B cell (primary cell): ENCODE measurements at places on chromosomes 1 and 21.

GRCh38 chr1:212166244-212166643, 119.0 kb upstream of the PPP2R5A start:
- DNase-seq, result no peak

DNA sequence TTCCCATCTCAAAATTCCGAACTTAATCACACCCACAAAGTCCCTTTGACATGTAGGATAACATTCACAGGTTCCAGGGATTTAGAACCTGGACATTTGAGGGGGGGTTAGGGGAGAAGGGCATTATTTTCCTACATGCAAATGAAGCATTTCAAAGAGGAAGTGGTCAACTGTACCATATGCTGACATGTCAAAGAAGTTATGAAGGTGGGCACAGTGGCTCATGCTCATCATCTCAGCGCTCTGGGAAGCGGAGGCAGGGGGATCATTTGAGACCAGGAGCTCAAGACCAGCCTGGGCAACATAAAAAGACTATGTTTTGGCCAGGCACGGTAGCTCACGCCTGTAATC, 35.7 kb downstream of the PTP4A2 start:
- peak; percentile 47 for DNase-seq

- DNase-seq, result no peak
Observed at GRCh38 chr1:11474826-11475225, 4.1 kb upstream of the DISP3 start.

DNA sequence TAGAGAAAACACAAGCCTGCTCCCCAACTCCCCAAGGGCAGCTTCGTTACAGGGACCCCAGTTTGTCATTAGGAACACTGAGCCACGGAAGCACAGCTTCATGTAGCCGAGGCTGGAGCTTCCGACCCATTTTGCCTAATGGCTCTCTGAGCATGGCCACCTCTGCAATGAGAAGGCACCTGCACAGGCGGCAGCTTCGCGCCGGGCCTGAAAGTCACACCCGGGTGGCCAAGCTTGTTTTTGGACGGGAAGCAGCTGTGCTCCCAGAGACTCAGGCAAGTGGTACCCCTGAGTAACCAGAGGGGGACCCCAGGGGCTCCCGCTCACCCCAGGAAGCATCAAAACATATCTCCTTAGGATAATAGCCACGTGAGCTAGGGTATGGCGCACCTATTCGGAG, 80.9 kb downstream of the SLC66A1 start:
- peak; percentile 71 for DNase-seq

GRCh38 chr1:143691400-143691891, 280.3 kb downstream of the FAM72C start:
- no peak for DNase-seq

- DNase-seq, result no peak
Observed at GRCh38 chr1:207968521-207969009, 57.6 kb upstream of the CD34 start.

- peak; percentile 83 for DNase-seq
Observed at GRCh38 chr1:93681101-93681988, at the start of gene BCAR3. TSS of gene BCAR3 (minus strand) at chr1:93681837. CDS start at chr1:93674930, 6,907 bp downstream.

DNA sequence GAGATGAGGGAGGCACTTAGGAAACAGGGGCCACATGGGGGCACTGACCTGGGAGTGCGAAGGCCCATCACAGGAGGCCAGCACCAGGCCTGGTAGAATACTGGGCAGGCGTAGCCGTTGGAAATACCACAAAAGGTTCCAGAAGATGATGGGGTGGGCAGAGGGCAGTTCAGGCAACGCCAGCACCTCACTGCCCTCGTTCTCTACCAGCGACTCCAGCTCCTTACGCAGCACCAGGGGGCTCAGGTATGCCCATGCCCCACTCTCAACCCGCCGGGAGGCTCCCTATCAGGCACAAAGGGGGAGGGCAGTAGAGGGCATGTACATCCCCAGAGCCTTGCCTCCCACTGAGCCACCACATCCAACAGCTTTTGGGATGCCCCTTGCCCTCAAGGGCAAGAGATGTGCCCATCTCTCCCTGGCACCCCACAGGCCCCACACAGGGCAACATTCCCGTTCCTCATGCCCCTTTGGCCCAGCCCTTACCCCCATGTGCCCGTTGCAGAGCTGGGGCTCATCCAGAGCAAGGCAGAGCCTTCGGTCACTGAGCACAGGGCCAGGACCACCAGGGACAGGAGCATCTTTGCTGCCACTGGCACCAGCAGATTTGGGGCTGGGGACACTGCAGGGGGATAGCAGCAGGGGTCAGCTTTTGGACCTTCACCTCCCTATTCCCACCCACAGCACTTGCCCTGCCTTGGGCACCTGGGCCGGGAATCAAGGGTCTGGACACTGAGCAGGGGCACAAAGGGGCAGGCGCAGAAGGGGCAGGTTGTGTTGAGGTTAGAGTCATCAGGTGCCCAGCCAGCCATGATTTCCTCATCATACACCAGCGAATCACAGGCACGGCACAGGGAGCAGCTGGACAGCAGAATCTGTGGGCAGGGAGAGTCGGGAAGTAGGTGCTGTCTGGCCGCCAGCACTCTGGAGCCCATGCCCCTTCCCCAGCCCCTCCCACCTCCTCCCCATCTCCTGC, 9.7 kb upstream of the GATAD2B start:
- DNase-seq, result no peak
